ENCODE measurements at places on chromosomes 2 and 18. TPM values are rescaled to one million over a fixed set of nuclear protein-coding genes. Genes with fewer than 3 reads are reported as not detected.

MC4R gene
- total RNA-seq = not detected

GRCh38 chr2:229335330-229335729 is 64.2 kb upstream of the PID1 start:
- DNase-seq = no peak

GRCh38 chr2:45862843-45863242 is 211.4 kb downstream of the PRKCE start:
- no peak for DNase-seq

GRCh38 chr18:2994603-2995432 is 18.1 kb downstream of the LPIN2 start:
- DNase-seq = no peak

UGT1A7 gene
- total RNA-seq = not detected

SLC38A11 gene
- 6.7 TPM for total RNA-seq

GRCh38 chr2:1632002-1632348 is 112.3 kb downstream of the PXDN start:
- DNase-seq = no peak

FLACC1 gene
- total RNA-seq = 2.9 TPM

Data from breast epithelium (tissue), 4 donors.